Renal cortex interstitium (tissue), 15 donors: ENCODE measurements at places on chromosomes 6 and 20. TPM values are rescaled to one million over a fixed set of nuclear protein-coding genes. Genes with fewer than 3 reads are reported as not detected.

GRCh38 chr6:116210750-116211425 is 43.0 kb downstream of the TSPYL4 start:
- DNase-seq = no peak

- DNase-seq = no peak
Measured at GRCh38 chr6:100673641-100674040, 207.5 kb downstream of the ASCC3 start.

- DNase-seq = no peak
Measured at GRCh38 chr20:53872081-53872541, 198.3 kb downstream of the BCAS1 start.

EIF6 gene
- polyA plus RNA-seq = 167 TPM

PRDM13 gene
- polyA plus RNA-seq = not detected

NKX2-4 gene
- not detected for polyA plus RNA-seq
